ENCODE measurements at places on chromosomes 2 and 18. TPM values are rescaled to one million over a fixed set of nuclear protein-coding genes. Genes with fewer than 3 reads are reported as not detected.

Gene TUBB8B
- total RNA-seq, result not detected

Gene TTR
- total RNA-seq, result not detected

Gene AQP12B
- total RNA-seq, result not detected

Gene ASIC4
- total RNA-seq, result 0.12 TPM

Gene SEPTIN2
- 552 TPM for total RNA-seq

Gene SLC19A3
- total RNA-seq, result 0.40 TPM

Gene SCN3A
- 0.13 TPM for total RNA-seq

Gene DNAH6
- total RNA-seq, result 0.13 TPM

Gene TGFA
- 0.06 TPM for total RNA-seq

Gene LYG1
- not detected for total RNA-seq

Gene NEURL3
- total RNA-seq, result not detected
